ENCODE measurements at places on chromosomes 11 and 22.

- DNase-seq = no peak
Observed at GRCh38 chr11:82959987-82960778, 58.6 kb downstream of the DDIAS start.

GRCh38 chr11:123344790-123345357, 85.2 kb upstream of the GRAMD1B start:
- no peak for DNase-seq

- no peak for DNase-seq
Observed at GRCh38 chr11:109071712-109072524, 350.1 kb upstream of the C11orf87 start.

- no peak for DNase-seq
Observed at GRCh38 chr11:7603031-7603781, 70.1 kb downstream of the CYB5R2 start.

- DNase-seq = no peak
Observed at GRCh38 chr22:49663311-49663711, 164.4 kb downstream of the BRD1 start.

DNA sequence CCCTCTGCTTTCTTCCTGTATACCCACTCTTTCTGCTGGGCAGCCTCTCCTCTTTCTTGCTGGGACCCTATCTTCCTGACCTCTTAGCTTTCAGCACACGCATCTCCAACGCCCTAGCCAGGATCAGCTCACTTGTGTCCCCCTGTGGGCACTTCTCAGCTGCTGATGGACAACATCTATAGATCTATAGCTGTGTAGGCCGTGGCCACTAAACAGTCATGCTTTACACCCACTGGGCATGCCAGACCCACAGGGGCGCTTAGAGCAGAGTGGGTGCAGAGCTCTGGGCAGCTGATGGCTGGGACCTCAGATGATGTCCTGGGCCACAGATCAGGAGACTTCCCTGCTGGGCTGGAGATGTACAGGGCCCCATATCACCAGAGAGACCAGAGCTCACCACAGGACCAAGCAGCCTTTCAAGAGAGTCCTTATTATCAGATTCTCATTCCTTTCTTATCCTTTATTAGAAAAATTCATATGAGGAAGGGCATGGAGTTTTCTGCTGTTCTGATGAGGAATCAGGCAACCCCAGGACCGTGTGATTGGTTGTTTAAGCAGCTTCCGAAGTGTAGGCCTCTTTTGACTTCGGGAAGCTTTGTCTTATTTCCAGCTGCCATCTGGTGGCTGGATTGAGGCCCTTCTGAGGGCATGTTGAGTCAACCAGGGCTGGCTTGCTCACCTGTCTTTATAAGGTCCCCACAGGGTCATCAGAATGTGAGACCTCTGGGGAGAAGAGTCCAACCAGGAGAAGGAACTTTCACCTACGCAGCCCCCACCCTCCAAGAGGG, 60.5 kb downstream of the OSBP2 start:
- no peak for DNase-seq

DNA sequence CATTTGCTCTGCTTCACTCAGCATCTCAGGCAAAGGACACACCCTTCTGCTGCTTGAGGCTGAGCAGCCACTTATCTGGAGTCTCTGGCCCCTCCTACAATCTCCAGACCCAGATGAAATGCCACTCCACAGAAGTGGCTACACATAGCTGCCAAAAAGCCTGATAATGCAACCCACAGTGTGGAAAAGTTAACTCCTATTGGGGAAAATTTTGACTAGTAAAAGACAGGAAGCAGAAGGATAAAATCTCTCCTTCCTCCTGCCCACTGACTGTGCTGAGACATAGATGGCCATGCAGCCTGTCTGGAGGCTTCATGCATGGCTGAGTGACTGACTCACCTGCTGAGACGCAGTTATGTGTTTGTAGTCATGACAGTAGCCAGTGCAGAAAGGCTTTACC, 92.3 kb upstream of the TEAD1 start:
- DNase-seq = no peak

- DNase-seq = no peak
Observed at GRCh38 chr11:3642071-3642951, 519 bp upstream of the ART5 start.

DNA sequence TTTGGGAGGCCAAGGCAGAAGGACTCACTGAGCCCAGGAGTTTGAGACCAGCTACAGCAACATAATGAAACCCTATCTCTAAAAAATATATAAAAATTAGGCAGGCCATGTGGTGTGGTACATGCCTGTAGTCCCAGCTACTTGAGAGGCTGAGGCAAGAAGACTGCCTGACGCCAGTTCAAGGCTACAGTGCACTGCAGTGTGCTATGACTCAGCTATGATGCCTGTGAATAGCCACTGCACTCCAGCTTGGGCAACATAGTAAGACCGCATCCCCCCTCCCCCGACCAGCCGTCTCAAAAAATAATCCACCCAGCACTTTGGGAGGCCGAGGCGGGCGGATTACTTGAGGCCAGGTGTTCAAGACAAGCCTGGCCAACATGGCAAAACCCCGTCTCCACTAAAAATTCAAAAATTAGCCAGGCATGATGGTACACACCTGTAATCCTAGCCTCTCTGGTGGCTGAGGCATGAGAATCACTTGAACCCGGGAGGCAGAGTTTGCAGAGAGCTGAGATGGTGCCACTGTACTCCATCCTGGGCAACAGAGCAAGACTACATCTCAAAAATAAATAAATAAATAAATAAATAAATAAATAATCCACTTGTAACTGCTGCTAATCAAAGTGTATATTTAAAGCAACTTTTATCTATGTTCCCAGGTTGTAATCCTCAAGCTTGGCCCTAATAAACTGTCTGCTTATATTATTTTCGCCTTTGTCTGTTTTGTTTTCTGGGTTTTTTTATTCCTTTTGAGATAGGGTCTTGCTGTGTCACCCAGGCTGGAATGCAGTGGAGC, 7.8 kb downstream of the HPS5 start:
- DNase-seq = no peak

- no peak for DNase-seq
Observed at GRCh38 chr11:44923806-44924205, 26.9 kb downstream of the TP53I11 start.

DNA sequence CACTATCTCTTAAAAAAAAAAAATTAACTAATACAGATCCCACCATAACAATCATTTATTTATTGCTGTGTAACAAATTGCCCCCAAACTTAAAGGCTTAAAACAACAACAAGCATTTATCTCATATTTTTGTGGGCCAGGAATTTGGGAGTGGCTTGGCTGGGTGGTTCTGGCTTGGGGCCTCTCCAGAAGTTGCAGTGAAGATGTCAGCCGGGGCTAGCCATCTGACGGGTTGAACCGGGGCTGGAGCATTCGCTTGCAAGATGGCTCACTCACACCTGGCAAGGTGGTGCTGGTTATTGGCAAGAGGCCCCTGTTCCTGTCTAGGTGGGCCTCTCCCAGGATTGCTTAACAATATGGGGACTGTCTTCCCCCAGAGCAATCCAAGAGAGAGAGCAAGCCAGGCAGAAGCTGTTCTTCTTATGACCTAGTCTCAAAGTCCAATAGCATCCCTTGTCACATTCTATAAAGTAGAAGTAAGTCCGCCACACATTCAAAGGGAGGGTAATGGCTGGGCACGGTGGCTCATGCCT, 29.5 kb downstream of the ACO2 start:
- DNase-seq = no peak

GRCh38 chr11:43879789-43880639, 617 bp upstream of the ALKBH3 start:
- DNase-seq = no peak

- no peak for DNase-seq
Observed at GRCh38 chr22:42431401-42432019, 693 bp downstream of the NFAM1 start.

- no peak for DNase-seq
Observed at GRCh38 chr11:22797047-22797446, 32.6 kb downstream of the SVIP start.

- no peak for DNase-seq
Observed at GRCh38 chr11:108914981-108915380, 250.1 kb downstream of the DDX10 start.

GRCh38 chr22:48491451-48491941, 1336.2 kb downstream of the BRD1 start:
- no peak for DNase-seq

GRCh38 chr11:40119661-40120060, 1339.8 kb downstream of the LRRC4C start:
- DNase-seq = no peak

DNA sequence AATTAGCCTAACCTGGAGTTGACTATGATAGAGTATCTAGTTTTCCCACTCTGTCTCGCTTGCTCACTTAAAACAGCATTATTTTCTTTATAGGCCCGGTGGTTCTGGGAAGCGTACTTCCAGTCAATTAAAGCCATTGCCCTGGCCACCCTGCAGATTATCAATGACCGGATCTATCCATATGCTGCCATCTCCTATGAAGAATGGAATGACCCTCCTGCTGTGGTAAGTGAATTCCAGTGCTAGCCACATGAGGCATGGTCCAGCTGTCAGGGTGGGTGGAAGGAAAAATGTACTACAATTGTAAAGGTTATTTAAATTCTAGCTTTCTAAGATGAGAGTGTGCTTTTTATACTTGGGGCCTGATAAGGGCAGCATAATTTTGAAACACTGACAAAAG, 76.0 kb downstream of the EXT2 start:
- DNase-seq = no peak

DNA sequence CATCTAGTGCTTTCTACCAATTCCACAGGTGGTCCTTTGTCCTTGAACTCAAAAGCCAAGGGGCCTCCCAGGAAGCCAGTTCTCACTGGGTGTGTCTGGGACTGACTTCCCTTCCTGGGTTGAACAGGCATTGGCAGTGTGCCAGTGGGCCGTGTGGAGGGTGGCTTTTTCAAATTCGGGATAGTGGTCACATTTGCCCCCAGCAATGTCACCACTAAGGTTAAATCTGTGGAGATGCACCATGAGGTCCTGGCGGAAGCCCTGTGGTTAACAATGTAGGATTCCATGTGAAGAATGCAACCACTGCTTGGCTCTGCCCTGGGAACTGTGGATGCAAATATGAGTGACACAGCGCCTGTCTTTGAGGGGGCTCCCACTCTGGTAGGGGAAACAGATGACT, 53.2 kb upstream of the MTNR1B start:
- no peak for DNase-seq

GRCh38 chr22:43901976-43902643, 10.3 kb upstream of the PNPLA5 start:
- no peak for DNase-seq

DNA sequence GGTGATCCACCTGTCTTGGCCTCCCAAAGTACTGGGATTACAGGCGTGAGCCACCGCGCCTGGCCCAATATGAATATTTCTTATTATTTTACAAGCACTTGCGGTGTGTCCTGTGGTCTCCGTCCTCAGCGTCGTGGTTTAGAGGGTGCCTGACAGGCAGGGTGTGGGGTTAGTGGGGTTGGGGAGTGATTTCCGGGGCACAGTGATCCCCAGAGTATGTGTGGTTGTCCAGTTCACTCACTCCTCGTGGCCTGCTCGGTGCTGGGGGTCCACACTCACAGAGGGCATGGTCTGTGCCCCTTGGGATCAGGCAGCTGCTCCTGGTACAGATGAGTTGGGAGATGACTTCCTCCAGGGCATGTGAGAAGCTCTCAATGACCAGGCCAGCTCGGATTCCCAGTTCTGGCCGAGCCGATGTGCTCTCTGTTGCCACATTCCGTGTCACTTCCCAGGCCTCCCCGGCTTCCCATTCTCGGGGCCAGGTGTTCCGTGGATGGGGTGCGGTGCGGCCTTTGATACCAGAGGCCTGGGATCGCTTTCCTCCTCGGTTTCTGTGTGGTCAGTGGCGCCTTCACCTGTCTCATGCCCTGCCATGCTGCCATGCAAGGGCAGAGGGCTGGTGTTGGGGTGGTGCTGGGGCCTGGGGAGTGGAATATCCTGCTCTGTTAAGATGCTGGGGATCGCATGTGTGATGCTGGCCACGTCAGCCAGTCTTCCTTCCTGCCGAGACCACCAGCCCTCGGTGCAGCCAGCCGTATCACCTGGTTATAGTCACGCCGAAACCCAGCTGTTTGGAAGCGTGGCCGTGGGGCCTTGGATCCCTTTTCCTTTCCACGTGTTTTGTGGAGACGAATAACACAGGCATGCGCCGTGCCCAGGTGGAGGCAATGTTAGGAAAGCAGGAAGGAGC, 39.6 kb downstream of the PARVB start:
- no peak for DNase-seq

- DNase-seq = no peak
Observed at GRCh38 chr22:49011769-49012648, 815.7 kb downstream of the BRD1 start.

GRCh38 chr11:123304828-123305466, 109.9 kb upstream of the CLMP start:
- no peak for DNase-seq

GRCh38 chr11:66815646-66816045, 27.6 kb upstream of the RCE1 start:
- no peak for DNase-seq

- DNase-seq = no peak
Observed at GRCh38 chr22:47309946-47310345, 547.5 kb downstream of the TBC1D22A start.

GRCh38 chr11:122874991-122875390, 7.6 kb upstream of the JHY start:
- no peak for DNase-seq

DNA sequence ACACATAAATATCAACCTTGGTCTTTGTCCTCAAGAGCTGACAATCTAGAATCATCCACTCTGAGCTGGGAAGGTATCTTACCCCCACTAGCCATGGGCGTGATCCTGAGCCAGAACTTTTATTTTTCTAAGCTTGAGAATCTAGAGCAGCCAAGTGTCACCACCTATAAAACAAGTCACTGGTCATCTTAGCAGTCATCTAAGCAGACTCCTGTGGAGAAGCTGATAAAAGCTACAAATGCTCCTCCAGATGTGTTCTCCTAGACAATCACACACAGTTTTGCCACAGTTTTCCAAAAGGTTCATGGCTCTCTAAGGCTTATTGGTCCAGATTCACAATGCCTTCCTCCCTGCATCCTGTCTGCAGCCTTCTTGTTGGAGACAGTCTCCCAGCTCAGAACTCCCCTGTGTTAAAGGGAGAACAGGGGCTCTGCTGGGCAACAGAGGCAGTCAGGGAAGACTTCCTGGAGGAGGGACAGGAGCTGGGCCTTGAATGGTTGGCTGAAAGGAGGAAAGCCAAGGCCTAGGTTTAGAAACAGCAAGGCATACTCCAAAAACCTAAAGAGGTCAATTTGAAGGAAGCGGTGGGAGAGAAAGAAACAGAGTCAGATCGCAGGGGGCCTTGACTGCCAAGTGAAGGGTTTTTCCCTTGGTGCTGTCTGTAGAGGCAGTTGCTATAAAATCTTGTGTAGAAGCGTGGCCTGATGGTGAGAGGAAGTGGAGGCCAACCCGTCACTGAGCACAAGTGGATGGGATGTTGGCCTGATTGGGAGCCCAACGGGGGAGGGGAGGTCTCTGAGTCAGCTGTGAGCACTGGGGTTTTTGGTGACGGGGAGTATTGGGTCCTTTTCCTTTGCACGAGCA, 42.0 kb downstream of the ALX4 start:
- DNase-seq = no peak

DNA sequence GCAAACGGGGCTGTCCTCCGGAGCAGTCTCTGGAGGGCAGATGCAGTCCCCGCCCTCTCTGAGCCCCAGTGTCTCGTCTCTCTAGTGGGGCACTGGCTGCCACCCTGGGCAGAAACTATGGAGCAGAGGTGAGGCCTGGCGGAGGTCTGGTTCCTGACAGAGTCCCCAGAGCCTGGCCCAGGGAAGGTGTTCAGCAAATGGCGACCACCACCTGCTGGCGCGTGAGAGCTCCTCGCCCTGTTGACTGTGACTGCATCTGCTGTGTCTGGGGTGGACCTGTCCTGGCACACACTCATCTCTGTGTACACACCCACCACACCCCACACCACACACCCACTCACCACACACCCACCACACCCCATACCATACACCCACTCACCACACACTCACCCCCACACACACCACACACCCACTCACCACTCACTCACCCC, 18.3 kb upstream of the TTLL12 start:
- DNase-seq = no peak

GRCh38 chr11:3164552-3165151, 458 bp downstream of the OSBPL5 start:
- DNase-seq = no peak

All from glomerular endothelial cell (primary cell).